LHCN-M2 (cell line): ENCODE measurements at places on chromosomes 5 and 9. TPM values are rescaled to one million over a fixed set of nuclear protein-coding genes. Genes with fewer than 3 reads are reported as not detected.

The KIF24 gene
- 5.1 and 5.6 TPM in 2 replicates for total RNA-seq

The SH3RF2 gene
- total RNA-seq: 1.2 and 1.9 TPM in 2 replicates

The RALGPS1 gene
- total RNA-seq: 0.57 and 0.64 TPM in 2 replicates

The LHX3 gene
- not detected in 2 replicates for total RNA-seq

The IL13 gene
- total RNA-seq: not detected in 2 replicates

The ZNF658 gene
- total RNA-seq: 3.6 TPM in 2 replicates

The IFNA8 gene
- not detected in 2 replicates for total RNA-seq

The CAMK2A gene
- 0.13 and 2.1 TPM in 2 replicates for total RNA-seq

The HSPB3 gene
- total RNA-seq: 13.3 and 30.5 TPM in 2 replicates

The DRD1 gene
- total RNA-seq: not detected in 2 replicates

The KCTD16 gene
- total RNA-seq: 0.11 and 0.32 TPM in 2 replicates
